Bronchial epithelial cell (primary cell): ENCODE measurements at places on chromosomes 6 and 20. TPM values are rescaled to one million over a fixed set of nuclear protein-coding genes. Genes with fewer than 3 reads are reported as not detected.

The TMEM30A gene
- total RNA-seq = 96.9 and 118 TPM in 2 replicates

The NAA20 gene
- total RNA-seq = 111 and 114 TPM in 2 replicates

The PPP1R14C gene
- 72.1 and 80.0 TPM in 2 replicates for total RNA-seq

The LAMA4 gene
- total RNA-seq = 0.38 and 5.5 TPM in 2 replicates

The IL22RA2 gene
- total RNA-seq = not detected in 2 replicates

The HLA-DOB gene
- 0.26 and 3.2 TPM in 2 replicates for total RNA-seq

The TTLL9 gene
- total RNA-seq = under 0.01 TPM in 1 of 2 replicates, not detected in the other

The TMC2 gene
- total RNA-seq = not detected in 2 replicates

The NOTCH4 gene
- 0.26 and 0.38 TPM in 2 replicates for total RNA-seq

The SLC18B1 gene
- total RNA-seq = 17.1 and 21.1 TPM in 2 replicates

The AKIRIN2 gene
- 22.6 and 30.2 TPM in 2 replicates for total RNA-seq

The PPIL6 gene
- 8.4 and 9.3 TPM in 2 replicates for total RNA-seq

The KIAA0408 gene
- total RNA-seq = not detected in 2 replicates

The TMEM217 gene
- 0.26 and 0.38 TPM in 2 replicates for total RNA-seq

The RBM24 gene
- total RNA-seq = 0.13 and 0.26 TPM in 2 replicates

The HLA-DQB1 gene
- 1.4 TPM in 1 of 2 replicates, not detected in the other for total RNA-seq

The PPP1R3G gene
- 1.8 and 1.9 TPM in 2 replicates for total RNA-seq

The CTCFL gene
- total RNA-seq = not detected in 2 replicates

The PRICKLE4 gene
- 0.53 and 0.90 TPM in 2 replicates for total RNA-seq

The MTFR2 gene
- total RNA-seq = 0.51 and 0.79 TPM in 2 replicates
